ENCODE measurements at places on chromosomes 3 and 15.
A peak's percentile ranks its signal among the peaks of the same experiment; 100 is the strongest.

DNA sequence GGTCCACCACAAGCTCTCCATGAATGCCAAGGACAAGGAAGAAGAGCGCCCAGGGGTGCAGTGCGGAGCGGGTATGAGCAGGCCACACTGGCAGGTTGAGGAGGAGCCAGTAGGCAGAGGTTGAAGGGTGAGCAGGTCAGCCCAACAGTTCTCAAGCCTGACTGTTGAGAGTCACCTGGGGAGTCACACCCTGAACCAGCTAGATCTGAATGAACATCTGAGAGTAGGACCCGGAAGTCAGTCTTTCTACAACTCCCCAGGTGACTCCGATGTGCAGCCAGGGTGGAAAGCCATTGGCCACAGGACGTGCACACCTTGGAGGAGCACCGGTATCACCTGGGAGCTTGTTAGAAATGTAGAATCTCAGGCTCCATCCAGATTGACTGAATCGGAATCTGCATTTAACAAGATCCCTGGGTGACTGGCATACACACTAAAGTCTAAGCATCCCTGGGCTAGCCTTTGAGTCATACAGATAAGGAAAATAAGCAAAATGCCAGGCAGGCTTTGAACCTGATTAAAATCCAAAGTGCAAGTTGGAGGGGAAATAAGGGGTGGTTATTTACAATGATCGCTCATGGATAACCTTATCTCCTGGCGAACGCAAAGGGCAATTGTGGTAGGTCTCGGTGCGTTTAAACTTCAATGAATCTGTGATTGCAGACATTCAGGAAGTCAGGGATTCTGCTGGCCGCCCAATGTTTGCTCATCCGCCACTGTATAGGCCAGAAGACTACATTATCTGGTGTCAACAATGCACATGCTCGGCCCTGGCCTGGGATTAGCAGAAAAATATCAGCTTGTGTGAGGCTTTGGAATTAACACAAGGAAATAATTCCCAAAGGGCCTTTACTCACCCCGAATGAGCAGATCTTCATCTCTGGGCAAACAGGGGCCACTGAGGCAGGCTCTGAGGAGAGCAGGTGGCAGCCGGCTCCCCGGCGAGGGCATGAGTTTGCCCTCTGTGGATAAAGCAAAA is 11.7 kb upstream of the LYZL4 start:
- DNase-seq: no peak

DNA sequence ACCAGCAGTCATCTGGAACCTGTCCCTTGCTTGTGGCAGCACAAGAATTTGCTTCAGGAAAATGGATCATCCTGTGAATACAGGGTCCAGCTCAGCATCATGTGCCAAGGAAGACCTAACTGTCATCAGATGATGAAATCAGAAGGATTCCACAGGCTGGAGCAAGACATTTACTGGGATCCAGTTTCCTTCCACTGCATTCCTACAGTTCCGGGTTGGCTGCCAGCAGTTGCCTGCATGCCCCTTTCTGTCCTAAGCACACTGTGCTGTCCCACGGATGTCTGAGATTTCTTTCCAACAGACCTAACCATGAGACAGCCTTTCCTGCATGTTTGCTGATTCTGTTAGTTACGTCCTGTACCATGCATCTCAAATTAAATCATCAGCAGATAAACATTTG is 140.7 kb downstream of the IMPG2 start:
- DNase-seq: no peak

- DNase-seq: no peak
Observed at GRCh38 chr3:46737329-46737731, 19.7 kb upstream of the PRSS50 start.

GRCh38 chr3:150384296-150385212 is 23.5 kb upstream of the TSC22D2 start:
- DNase-seq: no peak

DNA sequence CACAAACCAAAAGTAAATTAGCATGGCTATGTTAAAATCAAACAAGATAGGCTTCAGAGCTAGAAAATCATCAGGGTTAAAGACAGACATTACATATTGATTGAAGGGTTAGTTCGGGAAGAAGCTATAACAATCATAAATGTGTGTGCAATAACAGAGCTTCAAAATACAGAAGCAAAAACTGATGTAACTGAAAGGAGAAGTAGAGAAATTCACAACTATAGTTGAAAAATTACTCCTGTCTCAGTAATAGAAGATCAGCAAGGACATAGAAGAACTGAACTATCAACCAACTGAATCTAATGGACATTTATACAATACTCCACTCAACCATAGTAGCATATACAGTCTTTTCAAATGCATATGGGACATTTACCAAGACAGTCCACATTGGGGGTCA is 59.4 kb downstream of the MCTP2 start:
- no peak for DNase-seq

- no peak for DNase-seq
Observed at GRCh38 chr15:25707656-25708365, 155.3 kb downstream of the ATP10A start.

- DNase-seq: no peak
Observed at GRCh38 chr3:119310071-119310470, 15.9 kb downstream of the ARHGAP31 start.

DNA sequence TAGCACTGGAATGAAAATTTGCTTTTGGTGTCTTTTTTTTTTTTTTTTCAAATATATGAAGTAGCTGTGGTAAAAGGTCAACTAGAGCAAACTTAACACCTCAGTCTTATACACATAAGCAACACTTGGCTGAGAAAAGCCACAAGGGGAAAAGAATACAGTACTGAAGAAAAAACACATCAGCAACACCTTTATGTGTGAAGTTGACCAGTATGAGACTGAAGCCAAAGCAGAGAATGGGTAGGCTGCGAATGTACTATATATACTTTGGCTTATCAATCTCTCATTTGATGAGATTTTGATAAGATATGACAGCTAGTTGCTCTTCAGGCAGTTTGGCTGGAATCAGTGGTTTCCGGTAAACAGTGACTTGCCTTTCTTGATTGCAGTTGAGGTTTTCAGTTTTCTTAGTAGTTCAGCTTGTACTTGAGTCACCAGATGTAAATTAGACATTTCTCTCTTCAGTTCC is 22.0 kb upstream of the ZCWPW2 start:
- no peak for DNase-seq

- peak; percentile 81 for DNase-seq
Observed at GRCh38 chr3:196323691-196324090, 5.7 kb upstream of the DYNLT2B start.

DNA sequence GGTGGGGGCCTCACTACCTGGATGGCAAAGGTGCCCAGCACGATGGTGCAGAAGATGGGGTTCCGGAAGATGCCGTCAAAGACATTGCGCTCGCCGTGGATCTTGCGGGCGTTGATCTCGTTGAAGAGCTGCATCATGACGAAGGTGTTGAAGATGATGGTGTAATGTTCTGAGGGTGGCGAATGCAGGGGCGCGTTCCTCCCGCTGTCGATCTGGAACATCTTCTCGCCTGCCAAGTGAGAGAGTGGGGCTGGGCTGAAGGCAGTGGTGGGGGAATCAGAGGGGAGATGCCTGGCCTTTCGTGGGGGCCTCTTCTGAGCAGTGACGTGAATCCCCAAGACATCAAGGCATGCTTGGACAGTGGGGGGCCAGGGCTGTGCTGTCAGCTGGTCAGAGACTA is 19.6 kb upstream of the SEC13 start:
- no peak for DNase-seq

DNA sequence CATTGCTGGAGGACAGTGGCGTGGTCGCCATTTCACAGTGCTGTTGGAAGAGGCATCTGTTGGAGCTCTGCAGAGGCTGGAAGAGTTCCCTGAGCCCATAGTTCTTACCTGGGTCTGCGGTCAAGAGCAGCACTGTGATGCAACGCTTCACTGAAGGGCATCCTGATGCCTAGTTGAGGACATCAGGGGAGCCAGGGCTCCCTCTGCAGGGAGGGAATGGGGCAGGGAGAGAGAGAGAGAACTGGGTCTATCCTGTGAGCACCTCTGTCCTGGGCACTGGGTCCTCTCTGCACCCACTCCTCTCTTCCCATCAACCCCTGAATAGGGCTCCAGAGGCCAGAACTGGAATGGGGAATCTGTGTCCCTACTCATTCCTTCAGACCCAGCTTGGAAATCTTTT is 23.9 kb upstream of the MOBP start:
- DNase-seq: no peak
